ENCODE measurements at places on chromosomes 3 and 15.

GRCh38 chr15:89244574-89244903 lies 760 bp downstream of the FANCI start:
- DNase-seq, result no peak

DNA sequence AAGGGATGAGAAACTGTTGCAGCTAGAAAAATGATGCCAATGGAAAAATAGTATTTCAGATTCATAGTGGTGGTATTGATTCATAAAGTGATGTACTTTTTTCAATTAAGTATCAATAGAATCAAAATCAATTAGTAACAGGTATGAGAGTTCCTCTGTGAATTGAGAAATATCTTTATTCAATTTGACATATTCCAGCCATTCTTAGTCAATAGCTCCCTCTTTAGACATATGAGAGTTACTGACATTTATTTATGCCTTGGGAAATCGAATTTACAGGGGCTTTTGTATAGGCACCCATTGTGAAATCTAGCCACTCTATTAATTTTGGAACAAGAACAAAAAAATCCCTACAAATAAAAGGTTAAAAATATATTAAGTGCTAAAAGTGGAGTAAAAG lies 386.9 kb upstream of the CNTN3 start:
- no peak for DNase-seq

GRCh38 chr15:65392368-65392767 lies 14.6 kb upstream of the IGDCC3 start:
- no peak for DNase-seq

- DNase-seq, result no peak
Measured at GRCh38 chr3:127751163-127751621, 71.1 kb downstream of the MGLL start.

GRCh38 chr15:59191855-59192237 lies 14.8 kb upstream of the LDHAL6B start:
- DNase-seq, result no peak

GRCh38 chr3:139559541-139559940 lies 20.0 kb upstream of the RBP1 start:
- DNase-seq, result no peak

DNA sequence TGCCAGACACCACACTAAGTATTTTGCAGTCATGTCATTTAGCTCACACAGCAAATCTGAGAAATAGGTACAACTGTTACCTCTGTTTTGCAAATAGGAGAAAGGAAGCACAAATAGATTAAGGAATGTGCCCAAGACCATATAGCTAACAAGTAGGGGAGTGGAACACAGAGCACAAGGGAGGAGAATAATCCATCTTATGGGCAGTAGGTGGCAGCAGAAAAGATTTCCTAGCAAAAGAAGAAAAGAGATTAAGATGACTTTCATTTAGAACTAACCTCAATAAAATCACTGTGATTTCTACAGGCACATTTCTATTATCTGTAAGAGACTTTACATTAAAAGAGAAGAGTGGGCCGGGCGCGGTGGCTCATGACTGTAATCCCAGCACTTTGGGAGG lies 49.1 kb downstream of the NR1I2 start:
- no peak for DNase-seq

DNA sequence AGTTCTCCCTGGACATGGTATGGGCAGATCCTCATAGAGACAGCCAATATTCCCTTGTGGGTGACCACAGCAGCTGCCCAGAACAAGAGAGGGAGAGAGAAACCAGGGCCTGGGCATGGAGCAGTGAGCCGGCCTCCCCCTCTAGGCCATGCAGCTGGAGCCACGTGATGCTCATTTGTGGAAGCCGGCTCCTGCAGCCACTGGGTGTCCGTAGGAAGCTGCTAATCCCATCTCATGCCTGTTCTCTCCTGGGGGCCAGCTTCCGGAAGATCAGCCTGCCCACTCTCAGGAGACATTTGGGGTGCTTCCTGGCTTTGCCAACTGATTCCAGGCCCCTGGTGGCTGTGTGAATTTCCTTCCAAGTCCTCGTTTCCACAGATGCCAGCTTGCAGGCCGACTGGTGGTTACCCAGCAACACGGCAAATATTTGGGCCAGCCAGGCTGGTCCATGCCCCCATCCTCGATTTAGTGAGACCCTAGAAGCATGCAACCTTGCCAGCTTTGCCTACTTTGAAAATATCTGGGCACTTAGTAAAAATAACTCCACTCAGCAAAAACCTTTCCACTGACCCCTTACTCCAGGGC lies 55.3 kb downstream of the LINGO1 start:
- DNase-seq, result no peak
